ENCODE measurements at places on chromosomes 2 and 18. TPM values are rescaled to one million over a fixed set of nuclear protein-coding genes. Genes with fewer than 3 reads are reported as not detected.

Gene TAF4B
- polyA plus RNA-seq = 5.6 TPM

Gene LYG1
- 4.2 TPM for polyA plus RNA-seq

- DNase-seq = no peak
Measured at GRCh38 chr18:9173770-9174233, 37.2 kb downstream of the ANKRD12 start.

- DNase-seq = no peak
Measured at GRCh38 chr2:162768656-162769055, 69.9 kb downstream of the KCNH7 start.

Data from left kidney (tissue), 8 donors.